Fibroblast of skin of left quadriceps (primary cell): ENCODE measurements at places on chromosomes 4 and X.
A peak's percentile ranks its signal among the peaks of the same experiment; 100 is the strongest.

- peak; percentile 18 for DNase-seq
Measured at GRCh38 chr4:145679991-145680455, at the start of gene C4orf51. Gene C4orf51 (plus strand): TSS chr4:145680146. CDS start chr4:145680204, 58 bp downstream.

DNA sequence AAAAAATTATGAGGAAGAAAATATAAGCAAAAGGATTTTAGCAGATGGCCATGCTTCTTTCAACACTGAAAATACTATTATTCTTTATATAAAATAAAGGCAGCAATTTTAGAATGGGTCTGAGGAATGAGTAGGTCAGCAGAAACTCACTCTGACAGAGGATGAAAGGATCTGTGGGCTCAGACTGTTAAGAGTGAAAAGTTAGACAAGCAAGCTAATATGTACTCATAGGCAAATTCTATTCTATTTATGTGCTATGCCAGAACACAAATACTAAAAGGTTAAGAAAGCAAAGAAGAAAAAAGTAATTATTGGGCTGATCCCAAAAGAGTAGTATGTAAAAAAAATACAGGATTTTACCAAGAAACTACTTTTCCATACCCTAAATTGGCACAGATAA, 13.9 kb downstream of the LCORL start:
- no peak for DNase-seq

DNA sequence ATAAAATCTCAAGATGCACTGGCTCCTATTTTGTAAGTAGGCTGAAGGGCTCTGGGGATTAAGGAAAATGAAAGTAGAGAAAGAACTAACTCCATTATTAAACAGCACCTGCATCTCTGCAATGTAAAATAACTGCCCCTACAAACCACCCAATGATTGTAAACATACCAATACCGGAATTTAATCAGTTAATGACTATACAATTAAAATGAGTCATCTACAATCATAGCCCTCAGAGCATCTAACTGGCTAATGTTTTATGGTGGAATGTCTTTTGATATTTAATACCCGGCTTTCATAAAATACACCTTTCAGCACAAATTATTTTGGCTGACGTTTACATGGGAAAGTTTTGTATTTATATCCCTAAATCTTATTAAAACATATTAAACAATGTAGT, 142.3 kb downstream of the PAPSS1 start:
- DNase-seq = no peak

- no peak for DNase-seq
Measured at GRCh38 chrX:102694749-102695148, 17.5 kb upstream of the GPRASP2 start.
